ENCODE measurements at places on chromosomes 7 and 10.

GRCh38 chr10:88642963-88643362 is 21.3 kb upstream of the LIPF start:
- DNase-seq, result peak; percentile 80

DNA sequence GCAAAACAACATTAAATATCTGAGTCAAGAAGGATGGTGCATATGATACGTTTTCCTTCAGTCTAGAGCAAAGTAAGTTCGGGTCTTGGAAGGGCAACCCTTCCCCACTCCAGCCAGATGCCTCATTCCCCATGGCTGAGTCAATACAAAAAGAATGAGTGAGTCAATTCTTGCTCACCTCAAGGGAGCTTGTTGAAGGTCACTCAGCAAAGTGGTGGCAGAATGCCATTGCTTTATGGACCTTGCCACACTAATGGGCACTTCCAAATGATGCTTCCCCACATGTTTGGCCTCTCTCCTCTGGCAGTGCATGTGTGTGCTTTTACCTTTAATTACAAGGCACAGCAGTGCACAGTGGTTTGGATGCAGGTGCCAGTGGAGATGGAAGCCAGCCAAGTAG is 296.5 kb downstream of the SORCS3 start:
- peak; percentile 58 for DNase-seq

- DNase-seq, result no peak
These were observed 50.6 kb upstream of the IGFBP3 start for GRCh38 chr7:45971661-45972175.

- no peak for DNase-seq
These were observed 19.0 kb upstream of the CAPZA2 start for GRCh38 chr7:116843378-116843777.

Measured in epithelial cell of esophagus (primary cell).